ENCODE measurements at places on chromosomes 11 and 22.

GRCh38 chr22:28297504-28297903 lies 378.4 kb upstream of the PITPNB start:
- no peak for DNase-seq

GRCh38 chr11:2781408-2782274 lies 81.8 kb upstream of the KCNQ1OT1 start:
- DNase-seq: no peak

DNA sequence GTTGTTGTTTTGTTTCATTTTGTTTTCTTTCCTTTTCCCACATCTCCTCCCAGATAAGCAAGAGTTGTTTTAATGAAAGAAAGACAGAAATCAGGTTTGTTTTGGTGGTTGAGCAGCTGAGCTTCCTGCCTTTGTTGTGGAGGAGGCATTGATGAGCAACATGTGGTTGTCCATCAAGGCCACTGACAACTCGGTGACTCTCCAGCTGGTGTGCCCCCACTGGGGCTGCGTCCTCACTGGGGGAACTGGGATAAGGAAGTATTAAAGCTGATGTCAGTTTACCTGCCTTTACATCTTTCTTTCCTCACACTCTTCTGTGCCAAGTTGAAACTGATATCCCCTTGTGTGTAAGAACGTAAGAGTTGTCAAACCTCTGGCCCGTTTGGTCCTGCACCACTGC lies 5.9 kb downstream of the VPS26B start:
- no peak for DNase-seq

DNA sequence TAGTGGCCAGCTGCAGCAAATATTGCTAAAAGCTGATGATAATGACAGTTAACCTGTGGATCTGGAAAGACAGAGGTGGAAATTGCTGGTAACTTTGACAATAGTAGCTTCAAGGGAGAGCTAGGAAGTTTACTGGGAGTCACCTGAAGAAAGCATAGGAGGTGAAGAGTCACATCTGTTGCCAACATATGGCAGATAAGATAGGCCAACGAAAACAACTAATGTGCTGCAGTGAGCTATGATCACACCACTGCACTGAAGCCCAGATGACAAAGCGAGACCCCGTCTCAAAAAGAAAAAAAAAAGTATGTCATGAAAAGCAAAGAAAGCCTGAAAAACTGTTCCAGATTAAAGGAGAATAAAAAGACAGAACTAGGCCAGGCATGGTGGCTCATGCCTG lies 4.3 kb upstream of the PRDM10 start:
- DNase-seq: no peak

- DNase-seq: peak; percentile 17
Observed at GRCh38 chr11:103683576-103683975, 352.9 kb upstream of the DDI1 start.

DNA sequence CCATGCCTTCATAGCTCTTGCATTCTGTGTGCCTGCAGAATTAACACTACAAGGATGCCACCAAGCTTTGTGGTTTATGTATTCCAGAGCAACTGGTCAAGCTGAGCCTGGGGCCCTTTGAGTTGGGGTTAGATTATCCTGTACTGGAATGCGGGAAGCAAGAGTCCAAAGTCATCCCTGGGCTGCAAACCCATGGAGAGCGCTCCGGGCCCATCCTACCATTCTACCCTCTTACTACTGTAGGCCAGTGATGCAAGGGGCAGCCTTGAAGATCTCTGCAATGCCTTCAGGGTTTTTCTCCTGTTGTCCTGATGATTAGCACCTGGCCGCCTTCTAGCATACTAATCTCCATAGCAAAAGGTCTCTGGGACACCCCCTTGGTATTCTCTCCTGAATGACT lies 51.3 kb downstream of the TUG1 start:
- DNase-seq: no peak

GRCh38 chr11:30351061-30351460 lies 28.2 kb downstream of the ARL14EP start:
- DNase-seq: no peak

GRCh38 chr22:41927813-41928212 lies 1.2 kb upstream of the TNFRSF13C start:
- no peak for DNase-seq

DNA sequence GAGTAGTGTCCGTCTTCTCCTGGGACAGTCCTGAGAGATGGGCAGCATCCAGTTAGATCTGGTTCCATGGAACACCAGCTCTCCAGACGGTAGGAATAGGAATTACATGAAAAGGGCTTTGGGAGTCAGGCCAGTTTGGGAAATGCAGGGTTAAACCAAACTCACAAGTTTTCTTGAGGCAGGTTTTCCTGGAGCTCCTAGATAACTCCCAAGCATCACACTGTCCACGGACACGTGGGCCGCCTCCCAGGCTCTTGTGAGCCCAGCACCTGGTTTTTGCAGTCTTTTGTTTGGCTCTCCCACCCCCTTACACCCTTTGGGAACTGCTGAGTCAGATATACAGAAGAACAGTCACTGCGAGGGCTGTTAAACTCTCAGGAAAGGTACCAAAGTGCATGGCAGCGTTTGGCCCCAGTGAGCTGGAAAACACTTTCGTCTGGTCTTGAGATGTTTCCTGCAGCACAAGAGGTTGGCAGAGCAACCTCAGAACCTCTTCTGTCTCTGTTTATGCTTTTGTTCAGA lies 90.0 kb downstream of the BCR start:
- no peak for DNase-seq

- no peak for DNase-seq
Observed at GRCh38 chr22:38830026-38830844, 13.6 kb downstream of the NPTXR start.

GRCh38 chr11:19938169-19938856 lies 222.0 kb downstream of the DBX1 start:
- no peak for DNase-seq

- DNase-seq: no peak
Observed at GRCh38 chr11:91796999-91797398, 427.6 kb upstream of the FAT3 start.

- no peak for DNase-seq
Observed at GRCh38 chr11:123247496-123247799, 52.4 kb upstream of the CLMP start.

- DNase-seq: peak; percentile 35
Observed at GRCh38 chr22:28594797-28595462, 84.7 kb downstream of the TTC28 start.

DNA sequence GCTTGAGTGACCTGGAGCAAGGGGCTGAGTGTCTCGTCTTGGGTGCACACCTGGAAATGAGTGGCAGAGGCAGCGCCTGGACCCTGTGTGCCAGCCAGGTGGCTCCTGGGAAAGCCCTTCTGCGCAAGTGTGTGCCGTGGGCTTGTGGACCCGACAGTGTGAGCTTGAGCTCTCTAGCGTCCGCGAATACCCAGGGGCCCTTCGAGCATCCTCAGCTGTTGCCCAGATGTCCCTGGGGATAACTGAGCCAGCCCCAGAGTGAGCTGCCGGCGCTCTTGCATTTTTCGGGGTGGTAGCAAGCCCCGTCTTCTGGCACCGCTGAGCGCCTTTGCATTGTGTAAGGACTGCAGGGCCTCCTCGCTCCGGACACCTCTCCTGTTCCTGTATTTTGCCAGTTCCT lies 399.2 kb downstream of the TBC1D22A start:
- DNase-seq: no peak

DNA sequence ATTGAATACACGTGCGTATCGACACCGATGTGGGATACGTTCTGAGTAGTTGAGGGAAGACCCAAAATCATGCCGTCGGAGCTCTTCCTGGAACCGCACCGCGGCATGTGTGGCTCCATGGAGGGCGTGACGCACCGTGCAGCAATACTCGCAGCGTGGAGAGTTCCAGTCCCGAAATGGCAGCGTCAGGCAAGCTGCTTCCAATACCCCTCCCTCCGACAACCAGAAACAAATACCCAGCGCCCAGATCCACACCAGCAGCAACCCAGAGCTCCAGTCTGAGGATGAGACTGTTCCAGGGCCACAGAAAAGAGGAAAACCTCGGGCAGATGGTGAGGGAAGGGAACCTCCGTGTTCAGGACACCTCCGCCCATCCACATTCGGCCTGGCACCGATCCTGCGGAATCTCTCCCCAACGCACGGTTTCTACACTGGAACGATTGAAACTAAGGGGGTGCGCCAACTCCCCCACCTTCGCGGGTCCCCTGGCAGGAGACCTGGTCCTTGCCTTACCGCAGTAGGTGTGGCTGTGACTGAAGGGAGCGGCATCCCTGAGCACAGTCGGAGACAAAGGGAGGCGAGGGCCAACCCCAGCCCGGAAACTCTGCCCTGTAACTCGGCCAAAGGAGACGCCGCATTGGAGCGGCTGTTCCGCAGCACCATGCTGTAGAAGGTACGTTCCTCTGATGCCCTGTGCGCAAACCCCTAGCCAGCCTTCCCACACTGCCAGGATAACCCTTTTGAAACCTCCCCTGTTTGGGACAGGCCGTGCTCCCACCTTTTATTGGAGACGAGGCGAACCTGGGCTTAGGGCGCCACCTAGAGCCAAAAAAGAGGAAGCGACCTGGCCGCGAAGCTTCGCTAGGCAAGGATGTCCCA lies 28.2 kb downstream of the DBX1 start:
- no peak for DNase-seq

- no peak for DNase-seq
Observed at GRCh38 chr11:69252490-69252837, 41.5 kb upstream of the MYEOV start.

GRCh38 chr22:32323513-32324164 lies 34.0 kb upstream of the RFPL3 start:
- DNase-seq: no peak

- no peak for DNase-seq
Observed at GRCh38 chr22:48021991-48022401, 1259.5 kb downstream of the TBC1D22A start.

- DNase-seq: no peak
Observed at GRCh38 chr11:93099806-93100205, 98.0 kb downstream of the SLC36A4 start.

- no peak for DNase-seq
Observed at GRCh38 chr11:71329165-71329510, 76.8 kb upstream of the SHANK2 start.

DNA sequence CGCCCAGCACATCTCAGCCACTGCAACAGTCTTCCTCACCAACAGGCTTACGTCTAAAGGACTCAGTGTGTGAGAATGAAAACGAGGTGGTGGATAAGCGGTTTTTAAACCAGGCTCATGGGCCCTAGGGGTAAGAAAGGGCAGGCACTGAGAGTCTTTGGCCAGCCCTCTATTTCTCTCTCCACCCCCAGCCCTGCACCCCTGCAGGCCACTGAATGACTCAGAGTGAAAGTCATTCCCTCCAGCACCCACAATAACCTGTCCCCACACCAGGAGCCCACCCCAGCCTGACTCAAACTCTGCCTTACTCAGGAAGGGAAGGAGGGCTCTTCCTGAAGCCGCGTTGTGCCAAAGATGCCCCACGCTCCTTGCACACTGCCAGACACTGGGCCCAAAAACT lies 72.0 kb downstream of the LARGE1 start:
- no peak for DNase-seq

- no peak for DNase-seq
Observed at GRCh38 chr11:85811624-85812023, 683 bp upstream of the SYTL2 start.

DNA sequence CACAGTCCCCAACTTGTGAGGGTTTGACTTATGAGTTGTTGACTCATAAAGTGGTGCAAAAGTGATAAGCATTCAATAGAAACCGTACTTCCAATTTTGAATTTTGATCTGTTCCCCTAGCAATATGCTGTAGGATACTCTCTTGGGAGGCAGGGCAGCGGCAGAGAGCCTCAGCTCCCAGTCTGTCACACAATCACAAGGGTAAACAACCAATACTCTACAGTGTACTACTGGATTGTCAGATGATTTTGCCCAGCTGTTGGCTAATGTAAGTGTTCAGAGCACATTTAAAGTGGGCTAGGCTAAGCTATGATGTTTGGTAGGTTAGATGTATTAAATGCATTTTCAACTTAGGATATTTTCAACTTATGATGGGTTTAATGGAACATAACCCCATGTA lies 13.7 kb upstream of the NXPE2 start:
- DNase-seq: no peak

- no peak for DNase-seq
Observed at GRCh38 chr11:2689651-2690575, 9.9 kb downstream of the KCNQ1OT1 start.

DNA sequence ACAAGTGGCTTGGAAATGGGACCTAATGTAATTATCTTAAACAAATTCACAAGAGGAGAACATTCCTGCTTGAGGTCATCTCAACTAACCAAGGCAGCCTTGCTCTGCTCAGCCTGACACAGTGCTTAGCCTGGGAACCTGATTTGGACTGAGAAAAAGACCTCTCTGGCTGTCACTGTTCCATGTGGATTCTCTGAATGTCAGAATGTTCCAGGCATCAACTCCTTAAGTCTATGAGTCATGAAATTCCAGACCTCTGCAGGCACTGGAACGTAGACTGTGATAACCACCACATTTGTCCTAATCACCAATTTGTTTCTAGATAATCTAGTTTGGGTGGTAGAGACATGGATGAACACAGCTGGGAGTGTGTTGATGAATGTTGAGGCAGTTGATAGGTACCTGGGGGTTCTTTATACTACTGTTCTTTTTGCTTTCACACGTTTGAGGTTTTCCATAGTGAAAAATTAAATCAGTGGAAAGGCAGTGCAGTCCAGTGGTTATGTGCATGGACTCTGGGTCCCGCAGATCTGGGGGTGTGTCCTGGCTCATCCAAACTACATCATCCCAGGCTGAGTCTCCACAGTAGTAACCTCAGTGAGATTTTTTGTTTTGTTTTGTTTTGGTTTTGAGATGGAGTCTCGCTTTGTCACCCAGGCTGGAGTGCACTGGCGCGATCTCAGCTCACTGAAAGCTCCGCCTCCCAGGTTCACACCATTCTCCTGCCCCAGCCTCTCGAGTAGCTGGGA lies 269.6 kb downstream of the MN1 start:
- peak; percentile 65 for DNase-seq

- no peak for DNase-seq
Observed at GRCh38 chr11:96054870-96055705, 131.2 kb upstream of the MTMR2 start.

GRCh38 chr11:117073539-117073938 lies 24.7 kb downstream of the SIK3 start:
- DNase-seq: no peak

DNA sequence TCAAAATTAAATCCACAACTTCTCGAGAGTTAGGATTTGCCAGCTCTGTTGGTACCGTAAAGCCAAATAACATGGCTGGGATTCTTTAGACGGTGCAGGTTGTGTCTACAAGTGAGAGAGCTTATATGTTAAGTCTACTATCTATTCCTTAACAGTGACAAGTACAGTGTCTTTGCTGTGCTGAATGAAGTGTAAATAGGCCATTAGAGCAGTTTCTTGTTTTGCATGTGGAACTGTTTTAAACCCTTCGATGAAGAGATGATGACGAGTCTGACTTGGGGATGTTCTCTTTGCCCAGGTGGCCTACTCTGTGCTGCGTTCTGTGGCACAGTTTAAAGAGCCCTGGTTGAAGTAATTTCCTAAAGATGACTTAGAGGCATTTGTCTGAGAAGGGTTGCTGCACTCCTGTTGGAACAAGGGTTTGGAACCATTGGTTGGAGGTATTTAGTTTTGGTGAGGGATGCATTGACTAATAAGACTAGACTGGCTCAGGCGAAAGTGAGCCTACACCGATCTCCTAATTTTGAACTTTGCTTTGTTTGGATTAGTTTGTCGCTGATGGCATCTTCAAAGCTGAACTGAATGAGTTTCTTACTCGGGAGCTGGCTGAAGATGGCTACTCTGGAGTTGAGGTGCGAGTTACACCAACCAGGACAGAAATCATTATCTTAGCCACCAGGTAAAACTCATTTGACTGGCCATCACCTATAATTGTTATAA lies 988 bp downstream of the RPS3 start:
- no peak for DNase-seq

GRCh38 chr11:73275381-73275750 lies 3.2 kb downstream of the P2RY6 start:
- DNase-seq: no peak
